Omental fat pad (tissue), 4 donors: ENCODE measurements at places on chromosomes 6 and 20.

DNA sequence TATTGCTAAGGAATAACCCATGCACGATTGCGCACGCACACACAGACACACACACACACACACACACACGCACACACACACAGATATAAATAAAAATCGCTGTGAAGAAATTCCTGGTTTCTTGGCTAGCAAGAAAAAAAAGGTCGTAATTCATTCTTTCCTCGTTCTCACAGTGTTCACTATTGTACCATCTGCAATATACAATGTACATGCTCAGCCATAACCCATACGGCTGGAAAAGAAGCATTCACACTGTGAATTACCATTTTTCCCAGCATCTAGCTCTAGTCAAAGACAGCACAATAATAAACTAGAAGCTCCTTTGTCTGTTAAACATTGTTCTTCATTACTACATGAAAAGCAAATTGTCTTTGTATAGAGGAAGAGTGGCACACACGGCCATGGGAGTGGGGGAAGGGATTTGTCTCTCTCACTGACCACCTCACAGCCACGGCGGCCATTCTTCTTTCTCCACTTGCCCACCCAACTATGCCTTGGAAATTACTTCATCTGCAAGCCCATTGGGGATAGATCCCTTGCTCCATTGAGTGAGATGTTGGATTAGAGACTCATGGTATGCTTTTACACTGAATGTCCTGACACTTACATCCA is 115.3 kb upstream of the ID4 start:
- DNase-seq = no peak

DNA sequence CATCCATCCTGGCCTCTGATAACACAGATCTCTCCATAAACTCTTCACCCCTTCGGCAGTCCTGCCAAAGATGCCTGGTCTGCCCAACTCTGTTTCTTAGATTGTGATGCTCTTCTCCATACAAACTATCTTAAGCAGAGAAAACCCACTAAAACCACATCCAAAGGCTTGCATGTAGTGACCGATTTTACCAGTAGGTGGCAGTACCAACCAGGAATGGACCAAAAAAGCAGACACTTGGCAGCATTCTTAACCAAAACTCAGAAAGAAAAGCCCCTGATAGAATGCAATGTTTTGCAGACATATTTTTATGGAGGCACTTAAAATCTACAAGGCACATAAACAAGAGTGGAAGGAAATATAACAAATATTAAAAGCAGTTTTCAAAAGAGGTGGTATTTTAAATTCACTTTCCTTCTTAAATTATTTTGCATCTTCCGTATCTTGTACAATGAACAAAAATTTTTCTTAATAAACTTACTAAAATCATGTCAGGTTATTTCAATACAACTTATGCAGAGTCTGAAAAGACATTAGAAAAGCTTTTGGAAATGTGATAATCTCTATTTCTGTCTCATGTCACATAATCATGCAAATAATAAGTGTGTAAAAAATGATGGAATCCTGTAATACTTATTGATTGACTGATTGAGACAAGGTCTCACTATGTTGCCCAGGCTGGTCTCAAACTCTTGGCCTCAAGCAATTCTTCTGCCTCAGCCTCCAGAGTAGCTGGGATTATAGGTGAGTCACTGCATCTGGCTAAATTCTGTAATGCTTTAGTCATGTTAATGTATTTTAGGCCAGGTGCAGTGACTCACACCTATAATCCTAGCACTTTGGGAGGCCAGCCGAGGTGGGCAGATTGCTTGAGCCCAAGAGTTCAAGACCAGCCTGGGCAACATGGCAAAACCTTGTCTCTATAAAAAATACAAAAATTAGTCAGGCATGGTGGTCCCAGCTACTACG is 29.4 kb downstream of the LRP11 start:
- peak; percentile 87 for DNase-seq

- DNase-seq = no peak
Measured at GRCh38 chr6:293193-294174, 1.2 kb downstream of the DUSP22 start.

DNA sequence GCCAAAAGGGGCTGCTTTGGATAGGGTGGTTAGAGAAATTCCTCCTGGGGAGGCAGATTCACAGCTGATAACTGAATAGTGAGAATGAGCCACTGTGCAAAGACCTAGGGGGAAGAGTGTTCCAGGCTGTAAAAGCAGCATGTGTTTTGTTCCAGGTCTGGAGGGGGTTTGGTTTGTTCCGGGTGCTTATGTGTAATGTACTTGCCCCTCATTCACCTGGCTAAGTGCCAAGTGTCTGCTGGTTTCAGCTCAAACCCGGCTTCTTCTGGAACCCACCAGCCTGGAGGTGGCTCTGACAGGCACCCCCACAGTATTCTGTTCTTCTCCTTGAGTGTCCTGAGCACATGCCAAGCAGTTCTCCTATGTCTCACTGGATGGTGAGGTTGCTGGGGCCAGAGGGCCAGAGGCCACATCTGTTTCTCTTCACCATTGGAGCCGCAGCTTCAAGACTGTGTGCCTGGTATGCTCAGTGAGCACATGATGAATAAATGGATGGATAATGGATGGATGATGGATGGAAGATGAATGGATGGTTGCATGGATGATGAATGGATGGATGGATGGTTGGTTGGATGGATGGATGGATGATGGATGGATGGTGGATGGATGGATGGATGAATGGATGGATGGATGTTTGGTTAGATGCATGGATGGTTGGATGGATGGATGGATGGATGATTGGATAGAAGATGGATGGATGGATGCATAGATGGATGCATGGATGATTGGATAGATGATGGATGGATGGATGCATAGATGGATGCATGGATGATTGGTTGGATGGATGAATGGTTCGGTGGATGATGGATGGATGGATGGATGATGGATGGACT is 227.6 kb downstream of the BMP7 start:
- DNase-seq = no peak

- no peak for DNase-seq
Measured at GRCh38 chr6:117602899-117603588, 733 bp upstream of the GOPC start.

DNA sequence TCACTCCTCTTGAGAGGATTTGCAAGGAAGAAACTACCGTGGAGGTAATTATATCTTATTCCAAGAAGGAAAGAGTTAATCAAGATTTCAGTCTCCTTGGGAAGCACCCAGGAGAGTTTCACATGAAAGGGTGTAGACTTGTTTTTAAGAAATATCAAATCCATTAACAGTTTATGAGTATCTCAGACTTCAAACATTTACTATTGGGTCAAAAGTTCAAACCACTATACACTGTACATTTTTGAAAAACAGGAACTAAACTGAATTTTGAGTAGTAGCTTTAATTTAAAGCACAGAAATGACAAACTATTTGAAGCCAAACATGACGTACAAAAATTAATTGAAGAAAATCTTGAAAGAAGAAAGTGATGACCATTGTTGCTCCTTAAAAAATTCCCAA is 164.0 kb downstream of the FOXC1 start:
- DNase-seq = no peak

DNA sequence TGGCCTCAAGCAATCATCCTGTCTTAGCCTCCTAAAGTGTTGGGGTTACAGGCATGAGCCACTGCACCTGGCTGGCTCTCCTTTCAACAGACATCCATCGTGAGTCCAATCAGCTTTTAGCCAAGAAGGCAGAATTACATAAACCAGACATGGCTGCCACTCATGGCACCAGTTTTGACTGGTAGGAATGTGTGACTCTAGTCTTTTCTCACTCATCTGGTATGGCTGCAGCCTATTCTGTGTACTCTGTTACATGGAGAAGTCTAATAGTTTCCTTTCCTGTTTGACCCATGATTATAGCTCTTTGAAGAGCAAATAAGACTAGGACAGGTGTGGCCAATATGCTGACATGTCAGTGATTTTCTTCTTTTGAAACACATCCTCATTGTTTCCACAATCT is 27.0 kb upstream of the RNF144B start:
- DNase-seq = no peak

- no peak for DNase-seq
Measured at GRCh38 chr6:141056945-141057625, 1075.6 kb upstream of the GJE1 start.

DNA sequence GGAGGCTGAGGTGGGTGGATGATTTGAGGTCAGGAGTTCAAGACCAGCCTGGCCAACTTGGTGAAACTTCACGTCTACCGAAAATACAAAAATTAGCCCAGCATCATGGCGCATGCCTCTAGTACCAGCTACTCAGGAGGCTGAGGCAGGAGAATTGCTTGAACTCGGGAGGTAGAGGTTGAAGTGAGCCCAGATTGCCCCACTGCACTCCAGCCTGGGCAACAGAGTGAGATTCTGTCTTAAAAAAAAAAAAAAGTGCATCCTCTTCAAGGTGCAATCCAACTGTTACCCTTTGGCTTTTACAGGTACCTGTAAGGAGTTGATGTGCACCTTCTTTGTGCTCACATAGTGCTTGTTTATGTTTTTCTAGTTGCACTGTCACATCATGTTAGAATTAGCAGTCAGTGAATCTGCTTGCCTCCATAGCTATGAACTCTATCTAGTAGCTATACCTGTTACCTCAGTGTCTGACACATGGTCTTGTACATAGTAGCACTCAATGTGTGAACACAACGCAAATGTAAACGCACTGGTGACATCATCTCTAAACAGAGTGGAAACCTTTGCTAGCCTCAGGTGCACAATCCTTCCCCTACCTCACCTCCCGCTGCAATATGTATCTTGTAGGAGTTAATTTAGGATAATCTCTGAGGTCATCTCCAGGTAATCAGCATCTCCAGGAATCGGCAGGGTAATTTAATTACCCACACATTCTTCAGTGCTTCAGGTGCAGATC is 9.7 kb downstream of the MSH5 start:
- DNase-seq = no peak

DNA sequence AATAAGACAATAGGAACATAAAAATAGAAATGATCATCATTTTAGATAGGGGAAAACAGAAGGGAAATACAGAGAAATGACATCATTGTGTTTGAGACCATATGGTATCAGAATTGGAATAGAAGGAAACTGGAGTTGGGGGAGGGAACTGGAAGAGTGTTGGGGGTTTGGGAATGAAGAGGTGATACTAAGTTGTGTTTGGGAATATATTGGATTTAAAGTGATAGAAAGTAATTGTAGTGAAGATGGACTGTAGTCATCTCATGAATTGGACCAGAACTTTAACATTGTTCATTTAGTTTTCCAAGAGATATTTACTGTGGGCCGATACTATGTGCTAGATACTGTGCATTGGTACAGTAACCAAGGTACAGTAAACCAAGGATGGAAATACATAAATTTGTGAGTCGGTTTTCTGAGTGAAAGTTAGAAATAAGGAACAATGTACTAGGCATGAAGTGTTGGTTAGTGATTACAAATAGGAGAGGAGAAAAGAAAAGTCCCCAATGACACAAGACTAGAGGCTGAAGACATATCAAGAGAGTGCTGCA is 32.3 kb downstream of the KCNQ5 start:
- DNase-seq = no peak

DNA sequence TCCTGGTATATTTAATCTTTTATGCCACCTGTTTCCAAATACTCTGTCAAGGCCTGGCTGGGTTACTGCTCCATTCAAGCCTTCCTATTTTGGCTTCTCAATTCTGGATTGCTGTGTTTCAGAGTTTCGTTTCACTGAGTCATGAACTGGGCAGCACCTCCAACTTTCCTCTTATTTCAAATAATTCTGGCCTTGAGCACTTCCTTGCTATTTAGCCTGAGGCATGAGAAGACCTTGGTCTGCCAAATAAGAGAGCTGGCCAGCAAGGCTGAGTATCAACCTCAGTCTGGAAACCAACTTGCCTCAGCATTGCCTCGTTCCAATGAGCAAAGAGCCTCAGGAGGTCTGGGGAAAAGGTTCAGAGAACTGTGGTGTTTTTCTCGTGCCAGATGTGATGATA is 66.6 kb downstream of the TNFAIP3 start:
- DNase-seq = no peak

DNA sequence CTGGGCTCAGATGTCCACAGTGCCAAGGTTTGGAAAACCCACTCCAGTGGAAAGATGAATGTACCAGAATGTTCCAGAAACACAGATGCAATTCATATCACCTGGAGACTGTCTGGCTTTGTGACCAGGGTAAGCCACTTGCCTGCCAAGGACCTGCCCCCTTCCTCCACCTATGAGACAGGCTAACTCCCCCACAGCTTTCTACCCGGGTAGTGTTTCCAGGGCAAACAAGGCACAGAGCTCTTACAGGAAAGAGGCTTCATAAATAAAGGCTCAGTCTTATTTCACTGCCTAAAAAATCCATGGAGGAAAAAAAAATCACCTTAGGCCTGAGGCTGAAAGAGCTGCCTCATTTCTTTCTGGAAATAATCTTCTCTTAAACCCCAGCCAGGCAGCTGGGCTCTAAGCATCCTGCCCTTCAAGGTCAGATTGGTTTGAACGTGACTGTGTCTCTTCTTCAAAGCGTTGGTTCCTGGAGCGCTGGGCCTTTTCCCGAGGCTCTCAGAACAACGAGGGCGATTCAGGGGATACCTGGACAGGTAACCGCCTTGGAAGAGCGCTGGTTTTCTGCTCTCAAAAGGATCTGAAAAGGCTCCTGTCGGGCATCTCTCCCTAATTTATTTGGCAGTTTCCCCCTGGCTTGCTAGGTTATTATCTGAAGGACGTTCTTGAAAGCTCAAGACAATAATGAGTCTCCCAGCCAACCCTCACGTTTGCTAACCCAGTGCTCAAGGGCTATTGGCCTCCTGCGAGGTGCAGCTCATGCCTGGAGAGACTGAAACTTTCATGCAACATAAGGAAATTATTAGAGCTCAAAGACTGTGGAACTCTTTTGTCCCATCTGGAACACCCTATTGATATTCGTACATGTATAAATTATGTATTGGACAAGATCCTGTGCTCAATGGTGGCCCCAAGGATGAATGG is 199.2 kb upstream of the PMEPA1 start:
- DNase-seq = no peak
